ENCODE measurements at places on chromosomes 3 and 15.

GRCh38 chr3:125431912-125432790 lies 57.0 kb upstream of the ZNF148 start:
- DNase-seq: peak; percentile 44

- peak; percentile 75 for DNase-seq
Measured at GRCh38 chr3:153621953-153622352, 459.9 kb downstream of the RAP2B start.

GRCh38 chr3:78660957-78661356 lies 1106.8 kb downstream of the ROBO1 start:
- DNase-seq: no peak

- no peak for DNase-seq
Measured at GRCh38 chr3:41249318-41249717, 50.0 kb downstream of the CTNNB1 start.

DNA sequence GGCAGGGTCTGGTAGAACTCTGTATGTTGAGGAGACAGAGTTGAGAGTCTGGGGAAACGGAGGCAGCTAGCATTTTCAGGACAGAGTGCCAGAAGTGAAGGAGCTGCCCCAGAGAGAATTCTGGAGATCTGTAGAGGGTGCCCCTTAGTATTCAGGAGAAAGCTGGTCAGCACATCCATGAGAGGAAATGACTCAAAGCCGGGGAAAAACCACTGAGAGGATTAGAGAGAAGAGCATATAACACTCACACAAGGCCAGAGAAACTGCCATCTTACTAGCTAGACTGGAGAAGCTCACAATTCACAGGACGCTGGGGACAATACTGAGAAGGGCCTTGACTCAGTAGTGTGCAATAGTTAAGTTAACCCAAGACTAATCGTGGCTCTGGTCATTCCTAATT lies 75.7 kb upstream of the DPPA4 start:
- DNase-seq: no peak
